ENCODE measurements at places on chromosomes 3 and 15.

DNA sequence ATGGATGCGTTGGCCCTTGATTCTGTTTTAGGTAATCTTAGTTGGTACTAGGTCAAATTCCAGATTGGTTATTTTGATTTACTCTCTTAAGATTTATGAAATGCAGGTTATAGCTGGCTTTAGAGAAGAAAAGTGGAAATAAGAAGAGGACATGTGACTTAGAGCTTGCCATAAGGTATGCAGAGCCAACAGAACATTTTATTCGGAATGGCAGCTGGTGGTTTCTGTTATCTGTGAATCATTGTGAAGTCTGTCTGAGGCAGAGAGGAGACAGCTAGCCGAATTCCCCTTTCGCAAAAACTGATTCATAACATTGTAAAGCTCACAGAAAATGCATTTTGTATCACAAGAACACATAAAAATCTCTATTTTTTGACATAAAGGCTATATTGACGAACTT lies 82.1 kb downstream of the FILIP1L start:
- no peak for DNase-seq

- DNase-seq: no peak
Observed at GRCh38 chr3:177300842-177301241, 103.6 kb upstream of the TBL1XR1 start.

DNA sequence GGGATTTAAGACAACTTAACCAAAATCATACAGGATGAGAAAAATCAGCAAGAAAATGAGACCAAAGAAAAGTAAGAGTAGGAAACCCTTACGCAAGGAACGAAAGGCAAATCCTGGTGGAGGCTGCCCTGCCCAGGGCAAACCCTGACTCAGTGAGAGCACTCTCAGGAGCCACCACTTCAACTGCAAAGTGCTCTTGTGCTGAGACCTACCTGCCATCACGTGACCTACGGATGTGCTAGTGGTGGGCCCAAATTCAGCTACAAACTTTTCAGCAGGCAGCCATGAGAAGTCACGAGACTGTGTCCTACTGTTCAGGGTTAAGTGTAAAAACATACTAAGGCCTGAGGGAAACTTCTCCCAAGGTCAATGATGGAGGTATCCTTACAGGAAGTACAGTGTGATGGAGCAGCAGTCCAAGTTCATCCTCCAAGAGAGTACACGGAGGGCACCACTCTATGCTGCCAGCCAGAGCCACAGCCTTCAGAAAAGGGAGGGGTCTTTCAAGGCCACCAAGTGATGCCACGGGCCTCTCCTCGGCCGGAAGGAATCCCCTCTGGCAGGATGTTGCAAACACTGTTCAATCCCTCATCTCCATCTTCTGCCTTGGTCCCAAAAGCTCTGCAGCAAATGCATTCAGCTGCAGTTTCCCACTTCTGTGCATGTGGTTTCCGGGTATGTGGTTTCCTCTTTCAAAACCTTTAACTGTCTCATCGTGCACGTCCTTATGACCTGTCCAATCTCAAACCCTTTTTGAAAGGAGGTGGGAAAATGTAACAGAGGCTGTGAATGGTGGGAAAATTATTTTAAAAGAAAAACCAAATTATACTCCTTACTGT lies 9.5 kb downstream of the CHSY1 start:
- DNase-seq: no peak

- no peak for DNase-seq
Observed at GRCh38 chr3:67587301-67587700, 67.1 kb downstream of the SUCLG2 start.

DNA sequence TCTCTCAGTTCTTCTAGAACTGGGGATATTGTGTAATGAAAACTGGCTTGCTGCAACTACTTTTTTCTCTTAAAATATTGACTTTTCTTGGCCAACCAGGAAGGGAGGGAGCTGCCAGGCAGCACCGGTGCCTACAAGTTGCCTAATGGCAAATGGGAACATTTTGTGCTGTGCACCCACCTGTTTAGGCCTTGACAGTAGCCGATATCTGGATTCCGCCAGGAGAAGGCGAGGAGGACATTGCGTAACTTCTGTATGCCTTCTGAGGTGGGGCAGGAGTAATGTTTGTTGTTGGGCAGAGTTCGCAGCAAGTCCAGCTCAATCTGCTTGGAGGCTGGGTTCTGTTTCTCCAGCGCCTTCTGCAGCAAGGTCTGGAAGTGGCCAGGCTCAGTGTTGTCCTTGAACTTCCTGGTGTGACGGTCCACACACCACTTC lies 64.9 kb downstream of the TBC1D2B start:
- DNase-seq: no peak

DNA sequence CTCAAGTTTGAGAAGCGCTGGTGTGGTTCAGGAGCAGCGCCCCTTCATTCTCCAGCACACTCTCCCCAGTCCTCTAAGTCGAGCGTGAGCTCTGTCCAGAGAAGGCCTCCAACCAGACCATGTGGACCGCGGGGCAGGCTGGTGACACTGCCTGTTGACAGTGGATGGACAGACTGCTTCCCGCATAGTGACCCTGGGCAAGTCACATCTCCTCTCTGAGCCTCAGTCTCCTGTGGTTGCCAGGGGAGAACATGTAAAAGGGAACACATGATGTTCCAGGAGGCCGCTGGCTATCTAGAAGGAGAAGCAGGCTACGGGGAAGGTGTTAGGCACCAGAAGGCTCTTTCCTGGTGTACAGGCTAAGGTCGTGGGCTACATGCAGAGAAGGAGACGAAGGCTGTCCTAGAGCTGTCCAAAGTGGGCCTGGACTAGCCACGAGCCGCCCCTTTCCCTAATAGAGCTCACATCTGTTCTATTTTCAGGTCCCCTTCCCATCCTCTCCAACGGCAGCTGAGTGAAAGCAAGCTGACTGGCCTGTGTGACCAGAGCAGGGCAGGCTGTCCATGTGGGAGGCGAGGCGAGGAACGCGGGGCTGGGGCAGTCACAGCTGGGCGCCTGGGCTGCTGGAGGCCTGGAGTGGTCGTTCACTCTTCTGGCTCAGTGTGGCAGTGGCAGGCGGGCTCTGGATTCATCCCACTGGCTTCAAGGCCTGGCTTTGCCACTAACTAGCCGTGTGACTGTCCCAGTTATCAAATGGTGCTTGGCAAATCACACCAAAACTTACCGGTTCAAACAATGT lies 11.1 kb downstream of the ISG20 start:
- DNase-seq: no peak

- no peak for DNase-seq
Observed at GRCh38 chr15:59224474-59224873, 17.8 kb downstream of the LDHAL6B start.

DNA sequence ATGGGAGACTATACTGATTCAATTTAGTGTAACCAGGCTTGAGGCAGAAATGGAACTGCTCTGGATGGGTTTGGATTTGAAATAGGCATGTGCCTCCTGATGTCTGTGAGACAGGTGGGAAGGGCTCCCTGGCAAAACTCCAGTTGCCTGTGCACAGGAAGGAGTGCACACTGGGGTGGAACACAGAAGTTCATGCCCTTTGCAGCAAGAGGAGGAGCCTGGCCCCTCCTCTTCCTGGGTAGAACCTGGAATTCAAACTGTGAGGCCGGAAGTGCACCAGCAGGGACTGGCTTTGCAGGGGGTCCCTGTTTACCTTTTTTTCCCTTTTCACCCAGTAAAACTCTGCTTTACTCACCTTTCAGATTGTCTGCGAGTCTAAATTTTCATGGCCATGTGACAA lies 99.9 kb downstream of the GMPS start:
- DNase-seq: no peak

DNA sequence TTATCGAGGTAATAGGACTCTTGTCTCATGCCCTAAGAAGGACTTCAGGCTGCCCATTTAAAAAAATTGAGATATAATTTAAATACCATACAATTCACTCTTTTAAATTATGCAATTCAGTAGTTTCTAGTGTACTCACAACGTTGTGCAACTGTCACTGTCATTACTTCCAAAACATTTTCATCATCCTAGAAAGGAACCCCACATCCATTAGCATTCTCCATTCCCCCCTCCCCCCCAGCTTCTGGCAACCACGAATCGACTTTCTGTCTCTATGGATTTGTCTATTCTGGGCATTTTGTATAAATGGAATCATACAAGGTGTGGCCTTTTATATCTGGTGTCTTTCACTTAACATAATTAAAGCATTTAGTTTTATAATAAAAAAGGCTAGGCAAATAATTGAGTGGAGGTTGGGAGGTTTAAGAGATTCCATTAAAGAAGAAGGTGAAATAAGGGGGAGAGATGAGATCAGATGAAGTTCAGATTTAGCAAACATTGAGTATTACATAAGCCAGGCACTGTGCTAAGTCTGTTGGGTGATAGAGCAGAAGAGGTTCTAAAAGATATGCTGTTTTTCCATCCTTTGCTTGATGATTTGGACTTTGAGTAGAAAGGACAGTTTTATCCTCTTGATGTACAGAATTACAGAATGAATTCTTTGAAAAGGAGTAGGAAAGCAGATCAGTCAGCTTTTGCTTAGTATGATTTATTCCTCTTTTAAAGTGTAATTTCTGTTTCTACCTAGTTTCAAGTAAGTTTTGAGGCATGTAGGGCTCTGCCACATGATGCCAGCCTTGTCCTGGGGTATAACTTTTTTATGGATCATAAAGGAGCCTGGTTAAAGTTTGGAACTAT lies 36.3 kb downstream of the UBE2E2 start:
- no peak for DNase-seq

DNA sequence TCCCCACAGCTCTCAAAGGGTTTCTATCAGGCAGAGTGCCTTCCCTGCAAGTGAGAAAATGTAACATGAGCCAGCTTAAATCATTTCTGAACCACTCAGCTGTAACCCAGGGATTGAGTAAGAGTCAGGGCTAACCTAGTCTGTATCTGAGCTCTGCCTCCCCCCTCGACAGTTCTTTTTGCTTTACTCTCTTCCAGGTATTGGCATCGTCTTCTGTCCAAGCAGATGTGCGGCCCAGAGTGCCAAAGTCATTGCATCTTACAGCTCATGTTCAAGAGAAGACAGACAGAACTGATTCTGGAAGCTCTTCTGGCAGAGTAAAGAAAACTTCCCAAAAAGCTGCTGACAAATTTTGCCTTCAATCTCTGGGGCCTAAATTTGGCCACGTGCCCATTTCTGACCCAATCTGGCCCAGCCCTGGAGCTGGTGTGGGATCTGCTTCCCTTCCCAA lies 74.8 kb downstream of the ABHD5 start:
- no peak for DNase-seq

DNA sequence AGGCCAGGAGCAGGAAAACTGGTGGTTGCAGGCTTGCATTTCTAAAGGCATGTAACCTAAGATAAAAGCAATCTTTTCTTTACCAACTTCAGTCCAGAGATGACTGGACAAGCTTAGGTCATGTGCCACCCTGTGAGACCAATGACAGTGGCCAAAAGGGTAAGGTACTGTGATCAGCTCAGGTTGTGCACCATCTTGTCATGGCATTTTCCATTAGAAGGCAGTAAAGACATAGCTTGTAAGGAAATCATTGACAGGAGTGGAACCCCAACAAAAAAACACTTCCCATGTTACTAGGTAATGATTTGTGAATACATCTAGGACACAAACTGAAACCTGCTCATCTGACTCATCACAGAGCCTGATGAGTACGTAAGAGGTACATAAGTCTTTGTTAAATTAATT lies 35.2 kb downstream of the SSR3 start:
- DNase-seq: no peak

DNA sequence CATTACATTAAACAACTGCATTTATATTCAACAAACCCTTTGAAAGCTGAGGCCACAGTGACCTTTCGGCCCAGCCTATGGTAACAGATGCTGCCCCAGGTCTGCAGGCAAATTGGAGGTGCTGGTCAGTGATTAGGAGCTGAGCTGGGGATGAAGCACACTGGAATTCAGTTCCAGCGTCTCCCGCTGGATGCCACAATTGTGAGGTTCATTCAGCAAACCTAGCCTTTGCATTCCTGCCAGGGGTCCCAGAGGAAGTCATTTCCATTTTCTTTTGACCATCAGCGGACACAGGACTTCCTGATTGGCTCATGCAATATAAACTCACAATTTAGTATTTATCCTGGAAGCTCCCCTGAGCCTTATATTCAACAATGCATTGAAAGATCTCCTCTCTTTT lies 89.5 kb downstream of the IL20RB start:
- no peak for DNase-seq

DNA sequence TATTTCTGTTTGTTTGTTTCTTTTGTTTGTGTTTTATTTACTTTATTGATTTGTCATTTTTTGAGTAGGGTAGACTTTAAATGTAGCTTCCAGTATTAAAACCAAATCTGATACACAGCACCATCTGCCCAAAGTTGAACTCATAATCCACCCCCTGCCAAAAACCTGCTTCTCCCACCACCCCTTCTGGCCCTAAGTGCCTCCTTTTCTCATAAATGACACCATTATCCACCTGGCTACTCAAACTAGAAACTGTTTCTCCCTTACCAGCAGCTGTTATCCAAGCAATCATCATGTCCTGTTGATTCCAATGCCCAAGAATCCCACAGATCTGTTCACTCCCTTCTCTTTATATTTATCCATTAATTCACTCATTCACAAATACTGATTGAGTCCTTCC lies 21.8 kb upstream of the PTX3 start:
- DNase-seq: no peak

DNA sequence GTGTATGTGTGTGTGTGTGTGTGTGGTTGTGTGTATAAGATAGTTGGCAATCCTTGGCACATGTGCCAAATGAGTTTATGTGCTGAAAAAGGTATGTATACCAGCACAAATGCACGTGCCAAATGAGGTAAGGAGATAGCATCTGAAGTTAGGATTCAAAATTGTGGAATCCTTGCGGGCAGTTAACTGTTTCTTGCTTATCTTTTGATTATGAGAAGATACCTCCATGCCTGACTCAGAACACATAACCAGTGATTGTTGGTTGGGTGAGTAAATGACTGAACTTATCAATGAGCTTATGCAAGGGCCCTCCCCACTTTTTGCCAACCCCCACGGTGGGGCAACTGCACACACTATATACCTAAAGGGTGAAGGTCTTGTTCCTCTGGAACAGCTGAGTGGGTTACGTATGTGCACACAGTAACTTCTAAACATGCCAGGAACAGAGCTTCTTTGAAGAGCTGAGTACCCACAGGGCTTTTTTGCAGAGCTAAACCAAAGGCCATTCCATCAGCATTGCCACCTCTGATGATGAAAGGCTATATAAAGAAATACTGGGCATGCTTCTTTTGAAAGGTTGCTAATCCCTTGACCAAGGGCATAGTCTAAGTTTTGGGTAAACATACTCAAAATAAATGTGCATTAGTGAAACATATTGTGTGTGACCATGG lies 60.1 kb downstream of the MEIS2 start:
- DNase-seq: no peak

- DNase-seq: peak; percentile 47
Observed at GRCh38 chr3:31105438-31106077, 211.1 kb upstream of the GADL1 start.

- DNase-seq: no peak
Observed at GRCh38 chr15:93943586-93943985, 287.8 kb upstream of the MCTP2 start.

DNA sequence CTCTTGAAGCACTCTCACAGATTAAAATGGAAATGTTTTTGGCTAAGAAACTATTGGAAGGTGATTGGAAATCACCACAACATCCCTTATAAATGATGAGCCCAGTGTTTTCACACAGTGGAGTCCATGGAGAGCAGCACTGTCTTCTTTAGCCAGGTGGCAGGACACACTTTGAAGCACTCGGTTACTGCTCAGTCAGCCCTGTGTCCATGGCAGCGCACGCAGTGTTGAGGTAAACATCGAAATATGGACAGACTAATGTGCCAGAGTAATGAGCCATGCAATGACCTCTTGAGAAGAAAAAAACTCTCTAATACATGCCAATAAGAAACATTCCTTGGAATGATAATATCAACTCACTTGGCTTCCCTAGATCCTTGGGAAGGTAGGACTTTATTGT lies 66.6 kb downstream of the TGFBR2 start:
- DNase-seq: no peak

All from H54 (cell line).